ENCODE measurements at places on chromosomes 12 and 14.

GRCh38 chr14:75885829-75886228 lies 96.0 kb downstream of the TGFB3 start:
- DNase-seq, result no peak

DNA sequence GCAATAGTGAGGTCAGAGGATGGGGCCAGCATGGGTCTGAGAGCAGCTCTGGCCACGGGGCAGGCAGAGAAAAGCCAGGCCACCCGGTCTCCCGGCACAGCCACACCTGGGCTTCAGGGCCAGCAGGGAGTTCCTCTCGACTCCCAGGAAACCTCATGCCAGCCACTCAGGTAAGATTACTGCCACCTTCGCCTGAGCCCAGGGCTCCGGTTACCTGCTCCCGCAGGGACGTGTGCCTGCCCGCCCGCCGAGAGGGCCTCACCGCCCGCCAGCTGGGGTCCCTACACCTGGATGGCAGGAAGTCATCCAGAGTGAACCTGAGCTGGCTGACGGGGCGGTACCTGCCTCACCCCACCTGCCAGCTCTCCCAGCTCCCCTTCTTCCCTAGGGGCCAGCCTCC lies 7.3 kb downstream of the JAG2 start:
- no peak for DNase-seq

GRCh38 chr12:88805286-88805685 lies 225.0 kb upstream of the KITLG start:
- DNase-seq, result no peak

GRCh38 chr12:104816845-104817503 lies 141.1 kb downstream of the SLC41A2 start:
- DNase-seq, result no peak

GRCh38 chr12:5789469-5789968 lies 155.5 kb downstream of the ANO2 start:
- no peak for DNase-seq
